T-helper 2 cell (primary cell): ENCODE measurements at places on chromosomes 3 and 15.

DNA sequence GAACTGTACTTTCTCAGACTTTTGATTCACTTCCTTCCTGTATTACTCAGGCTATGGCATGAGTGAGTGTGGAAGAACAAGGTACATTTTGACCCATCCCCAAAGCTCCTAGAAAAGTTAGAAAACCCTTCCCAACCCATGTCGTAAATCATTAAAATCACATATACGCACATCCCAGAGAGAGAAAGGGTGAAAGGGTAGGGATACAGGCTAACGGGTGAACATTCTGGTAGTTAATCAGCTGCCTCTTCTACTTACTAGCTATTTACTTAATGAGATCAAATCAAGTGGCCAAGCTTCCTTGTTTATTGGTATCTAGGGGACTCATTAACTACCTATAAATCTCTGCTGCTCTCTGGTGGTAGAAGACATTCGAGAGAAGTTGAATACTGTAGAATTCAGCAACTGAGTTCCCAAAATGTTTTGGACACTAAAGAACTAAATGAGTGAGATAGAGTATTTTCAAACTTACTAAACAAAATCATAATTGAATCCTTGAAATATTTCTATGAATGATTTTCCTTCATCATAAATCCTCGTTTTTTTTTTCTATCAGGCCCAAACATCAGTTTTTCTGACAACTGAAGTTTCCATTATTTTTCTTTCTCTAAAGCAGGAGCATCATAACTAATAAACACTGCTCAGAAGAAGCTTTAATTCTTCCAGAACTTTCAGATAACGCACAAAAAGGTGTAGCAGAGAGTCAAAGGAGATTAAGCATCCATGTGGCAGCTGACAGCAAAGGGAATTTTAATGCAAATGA is 124.2 kb downstream of the IMPG2 start:
- no peak for DNase-seq

GRCh38 chr3:169914321-169914720 is 2.9 kb downstream of the SAMD7 start:
- no peak for DNase-seq

DNA sequence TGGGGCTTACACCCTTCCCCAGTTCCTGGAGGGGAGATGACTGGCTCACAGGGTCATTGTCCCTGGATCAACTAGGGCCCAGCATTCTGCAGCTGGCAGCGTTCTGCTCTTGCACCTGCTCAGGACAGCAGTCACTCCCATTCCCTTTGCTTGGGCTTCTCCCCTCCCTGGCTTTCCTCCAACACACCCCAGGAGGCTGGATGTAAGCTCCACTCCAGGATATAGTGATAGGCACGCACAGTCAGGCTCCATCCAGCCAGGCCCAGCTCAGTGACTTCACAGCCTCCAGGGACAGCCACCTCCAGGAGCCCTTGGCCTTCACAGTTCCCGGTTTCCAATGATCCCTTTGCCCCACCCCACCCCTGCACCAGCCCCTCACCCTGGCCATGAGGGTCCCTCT is 1.9 kb downstream of the SPTBN5 start:
- no peak for DNase-seq

GRCh38 chr3:42705962-42706585 is 3.5 kb upstream of the HHATL start:
- DNase-seq: no peak

- peak; percentile 66 for DNase-seq
Measured at GRCh38 chr3:120418866-120419490, 31.8 kb downstream of the FSTL1 start.

DNA sequence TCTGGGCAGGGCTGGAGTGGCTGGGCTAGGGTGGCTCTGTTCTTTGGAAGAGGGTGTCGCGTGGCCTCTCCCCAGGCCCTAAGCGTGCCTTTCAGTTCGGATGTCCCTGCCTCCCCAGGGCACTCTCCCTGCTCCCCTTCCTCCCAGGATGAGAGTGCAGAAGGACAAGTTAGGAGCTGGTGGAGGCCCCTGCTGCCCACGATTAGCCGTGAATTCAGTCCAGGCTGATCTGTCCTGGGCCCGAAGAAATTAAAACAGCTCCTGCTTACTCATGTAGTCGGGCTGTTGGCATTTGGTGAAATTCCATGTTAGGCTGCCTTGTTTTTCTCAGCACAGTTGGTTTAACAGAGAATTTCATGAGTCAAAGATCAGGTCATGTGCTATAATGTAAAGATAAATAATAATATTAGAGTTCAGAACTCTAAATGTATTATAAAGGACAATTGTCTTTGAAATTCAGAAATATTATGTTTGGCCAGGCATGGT is 24.5 kb downstream of the NIPA1 start:
- no peak for DNase-seq

GRCh38 chr3:171807806-171808205 is 2.5 kb downstream of the PLD1 start:
- DNase-seq: no peak

GRCh38 chr3:183275418-183275817 is 22.4 kb downstream of the B3GNT5 start:
- DNase-seq: no peak

DNA sequence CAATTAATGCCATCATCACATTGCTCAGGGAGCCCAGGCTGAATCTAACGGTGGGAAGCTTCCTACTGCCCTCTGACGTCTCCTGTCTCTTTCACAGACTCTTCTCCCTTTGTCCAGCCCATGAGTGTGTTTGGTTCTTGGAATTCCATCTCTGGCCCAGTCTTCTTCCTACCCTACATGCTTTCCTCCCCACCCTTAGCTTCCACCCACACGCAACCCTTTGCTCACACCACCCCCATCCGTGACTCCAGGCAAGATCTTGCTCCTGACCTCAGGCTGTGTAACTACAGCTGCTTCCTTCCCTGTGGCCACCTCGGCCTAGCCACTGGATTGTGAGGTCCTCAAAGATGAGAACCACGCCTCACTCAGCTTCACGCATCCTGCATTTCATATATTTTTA is 72.3 kb upstream of the THBS1 start:
- no peak for DNase-seq

DNA sequence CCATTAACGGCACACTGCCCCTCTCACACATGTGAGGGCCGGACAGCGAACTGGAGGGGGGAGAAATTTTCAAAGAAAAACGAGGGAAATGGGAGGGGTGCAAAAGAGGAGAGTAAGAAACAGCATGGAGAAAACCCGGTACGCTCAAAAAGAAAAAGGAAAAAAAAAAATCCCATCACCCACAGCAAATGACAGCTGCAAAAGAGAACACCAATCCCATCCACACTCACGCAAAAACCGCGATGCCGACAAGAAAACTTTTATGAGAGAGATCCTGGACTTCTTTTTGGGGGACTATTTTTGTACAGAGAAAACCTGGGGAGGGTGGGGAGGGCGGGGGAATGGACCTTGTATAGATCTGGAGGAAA is 1.5 kb downstream of the SOX2 start:
- DNase-seq: no peak

DNA sequence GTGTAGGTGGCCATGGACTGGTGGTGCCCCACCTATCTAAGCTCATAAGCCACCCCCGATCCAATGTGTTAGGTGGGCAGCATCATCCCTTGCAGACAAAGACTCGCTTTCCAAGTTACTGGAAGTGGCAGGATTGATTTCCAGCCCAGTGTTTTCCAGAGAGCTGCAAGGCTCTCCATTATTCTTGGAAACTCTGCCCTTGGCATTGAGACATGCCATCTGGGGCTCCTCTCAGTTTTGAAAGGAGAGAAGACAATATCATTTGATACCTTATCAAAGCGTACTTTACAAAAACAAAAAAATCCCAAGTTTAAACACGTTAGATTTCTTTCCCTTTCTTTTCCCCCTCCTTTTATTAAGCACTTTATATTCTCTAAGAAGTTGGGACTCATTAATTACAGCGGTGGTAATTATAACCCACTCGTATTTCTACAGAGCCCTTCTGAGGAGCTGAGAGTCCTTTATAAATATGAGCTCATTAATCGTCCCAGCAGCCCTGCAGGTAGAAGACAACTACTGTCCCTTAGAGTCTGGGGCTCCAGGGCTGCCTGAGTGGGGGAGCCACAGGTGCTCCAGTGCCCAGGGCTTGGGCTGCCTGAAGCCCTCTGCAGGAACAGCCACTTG is 226.1 kb downstream of the TLE3 start:
- DNase-seq: no peak

DNA sequence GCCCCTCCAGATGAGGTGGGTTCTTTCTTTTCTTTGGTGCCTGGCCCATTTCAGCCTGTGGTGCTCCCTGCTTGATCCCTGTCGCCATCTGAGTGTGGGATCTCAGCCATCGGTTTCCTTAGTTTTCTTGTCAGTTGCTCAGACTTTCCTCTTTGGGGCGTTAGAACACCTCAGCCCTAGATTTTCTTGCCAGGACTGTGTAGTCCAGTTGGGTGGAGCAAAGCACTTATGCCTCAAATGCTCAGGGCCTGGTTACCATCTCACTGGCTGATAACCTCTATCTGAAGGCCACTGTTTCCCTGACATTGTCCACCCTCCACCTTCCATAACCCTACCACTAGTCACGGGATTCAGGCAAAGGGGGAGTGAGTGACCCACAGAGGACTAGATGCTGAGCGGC is 208.7 kb upstream of the BHLHE40 start:
- DNase-seq: no peak

DNA sequence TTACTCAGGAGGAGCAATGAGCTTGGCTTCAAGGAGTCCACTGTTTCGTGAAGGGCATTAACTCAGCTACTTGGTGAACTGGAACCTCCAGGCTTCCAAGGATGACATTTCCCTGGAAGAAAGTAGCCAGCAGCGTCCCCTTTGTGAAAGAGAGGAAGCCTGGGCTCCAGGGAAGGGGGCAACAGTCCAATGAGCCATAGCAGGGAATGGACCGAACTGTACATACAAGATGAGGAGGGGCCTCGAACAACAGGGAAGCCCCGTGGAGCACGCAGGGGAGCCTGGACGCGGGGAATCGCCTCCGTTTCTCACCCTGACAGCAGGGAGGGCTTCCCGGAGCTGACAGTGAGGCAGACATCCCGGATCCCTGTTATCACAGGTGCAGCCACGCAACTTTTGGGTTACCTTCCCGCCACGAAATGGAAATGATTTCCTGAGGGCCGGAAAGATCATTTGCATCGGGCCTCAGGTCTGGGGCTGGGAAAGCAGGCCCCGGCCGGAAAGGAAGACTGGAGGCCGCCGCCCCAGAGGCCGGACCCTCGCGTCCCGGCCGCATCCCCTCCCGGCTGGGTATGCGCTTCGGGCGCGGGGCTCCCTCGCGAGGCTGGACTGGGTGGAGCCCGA is 475 bp upstream of the SPINT1 start:
- DNase-seq: no peak

GRCh38 chr3:69865925-69866679 is 126.8 kb downstream of the MITF start:
- DNase-seq: no peak

GRCh38 chr3:72041511-72041910 is 256.6 kb upstream of the PROK2 start:
- no peak for DNase-seq

DNA sequence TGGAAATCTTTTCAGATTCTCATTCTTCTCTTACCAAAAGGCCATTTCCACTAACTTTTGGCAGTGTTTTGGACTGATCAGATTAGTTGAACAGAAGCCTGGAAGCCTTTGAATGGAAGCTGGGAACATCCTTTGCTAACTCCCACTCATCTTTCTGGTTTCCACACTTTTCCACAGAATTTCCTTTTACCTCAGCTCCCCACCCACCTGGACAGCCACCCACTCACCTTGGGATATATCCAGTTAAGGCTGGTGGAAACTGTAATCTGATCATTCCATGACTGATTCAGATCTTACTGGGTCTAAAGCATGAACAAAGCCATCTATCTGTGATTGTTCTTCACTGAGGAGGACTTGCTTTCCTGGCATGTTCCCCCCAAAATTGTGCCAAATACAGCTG is 119.5 kb downstream of the CCNL1 start:
- no peak for DNase-seq

GRCh38 chr15:58842713-58843396 is 71.8 kb downstream of the MINDY2 start:
- no peak for DNase-seq

DNA sequence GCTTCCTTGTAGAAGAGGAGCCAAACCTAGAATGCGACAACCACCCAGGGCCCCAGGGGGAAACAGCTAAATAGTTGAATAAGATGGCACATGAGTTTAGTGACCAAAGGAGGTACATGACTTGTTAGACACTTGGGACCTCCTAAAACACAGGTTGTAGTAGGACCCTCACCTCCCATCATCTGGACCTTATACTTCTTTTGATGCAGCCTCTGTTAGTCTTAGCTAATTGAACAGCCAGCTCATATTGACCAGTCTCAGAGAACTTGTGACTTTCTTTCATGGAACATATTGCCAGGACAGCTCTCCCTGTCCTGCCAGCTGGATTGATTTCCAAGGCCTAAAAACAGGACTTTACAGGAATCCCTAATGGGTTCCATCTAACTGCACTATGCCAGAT is 45.0 kb downstream of the SPSB4 start:
- no peak for DNase-seq
